Ureter (tissue), 1 donor: ENCODE measurements at places on chromosomes 7 and 10. TPM values are rescaled to one million over a fixed set of nuclear protein-coding genes. Genes with fewer than 3 reads are reported as not detected.

DNA sequence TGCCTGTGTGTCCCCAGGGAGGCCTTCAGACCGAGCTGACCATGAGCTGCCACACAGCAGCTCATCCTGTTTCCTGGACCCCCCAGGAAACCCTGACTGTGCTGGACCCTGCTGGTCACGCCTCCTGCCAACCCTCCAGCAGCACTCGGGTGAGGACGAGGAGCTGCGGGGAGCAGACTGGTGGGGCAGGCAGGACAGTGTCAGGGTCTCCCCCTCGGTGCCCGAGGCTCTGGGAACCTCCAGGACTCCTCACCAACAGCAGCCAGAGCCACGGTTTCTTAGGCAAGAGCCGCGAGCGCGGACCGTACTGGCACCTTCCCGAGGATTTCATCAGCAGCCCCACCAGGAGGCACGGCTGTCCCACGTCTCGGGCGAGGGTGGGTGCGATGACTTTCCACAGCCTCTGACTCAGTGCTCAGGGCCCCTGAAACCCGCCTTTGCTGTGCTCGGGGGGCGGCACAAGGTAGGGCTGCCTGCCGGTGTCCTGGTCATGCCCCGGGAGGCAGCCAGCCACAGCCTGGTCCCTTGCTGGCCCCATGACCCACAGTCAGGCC lies 186.9 kb downstream of the ELFN1 start:
- no peak for DNase-seq

CASTOR2 gene
- 5.2 TPM for total RNA-seq

UNCX gene
- total RNA-seq: not detected

- DNase-seq: no peak
Observed at GRCh38 chr10:9305018-9305655, 1250.6 kb downstream of the GATA3 start.

CYP51A1 gene
- total RNA-seq: 96.3 TPM

- DNase-seq: no peak
Observed at GRCh38 chr7:132345030-132345429, 231.2 kb downstream of the PLXNA4 start.

- no peak for DNase-seq
Observed at GRCh38 chr7:46229409-46229808, 308.3 kb upstream of the IGFBP3 start.

DNA sequence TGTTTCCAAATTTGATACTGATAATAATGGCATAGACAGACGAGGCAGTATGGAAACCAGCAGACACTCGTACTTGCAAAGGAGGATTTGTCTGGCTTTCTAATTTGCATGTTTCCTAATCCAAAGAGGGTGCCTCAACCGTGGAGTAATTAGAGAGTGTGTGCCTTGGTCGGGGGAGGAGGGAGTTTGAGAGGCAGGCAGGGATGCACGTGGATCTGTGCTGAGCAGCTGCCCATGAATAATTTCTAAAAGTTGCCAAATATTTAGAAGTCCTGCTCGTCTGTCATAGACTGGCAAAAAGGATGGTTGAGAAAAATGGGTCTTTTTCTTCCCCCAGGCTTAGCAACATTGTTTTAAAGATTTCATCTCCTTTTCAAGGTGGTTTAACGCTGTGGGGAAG lies 69.4 kb downstream of the PTPRE start:
- peak; percentile 14 for DNase-seq

- DNase-seq: no peak
Observed at GRCh38 chr7:130268463-130269317, 2.0 kb downstream of the CPA2 start.

BAG3 gene
- 46.4 TPM for total RNA-seq
